HepG2 (cell line): ENCODE measurements at places on chromosomes 7 and 10. TPM values are rescaled to one million over a fixed set of nuclear protein-coding genes. Genes with fewer than 3 reads are reported as not detected.
A peak's percentile ranks its signal among the peaks of the same experiment; 100 is the strongest.

- peak; percentile 60 for DNase-seq
These were observed 39.2 kb upstream of the GSAP start for GRCh38 chr7:77455321-77455720.

DNA sequence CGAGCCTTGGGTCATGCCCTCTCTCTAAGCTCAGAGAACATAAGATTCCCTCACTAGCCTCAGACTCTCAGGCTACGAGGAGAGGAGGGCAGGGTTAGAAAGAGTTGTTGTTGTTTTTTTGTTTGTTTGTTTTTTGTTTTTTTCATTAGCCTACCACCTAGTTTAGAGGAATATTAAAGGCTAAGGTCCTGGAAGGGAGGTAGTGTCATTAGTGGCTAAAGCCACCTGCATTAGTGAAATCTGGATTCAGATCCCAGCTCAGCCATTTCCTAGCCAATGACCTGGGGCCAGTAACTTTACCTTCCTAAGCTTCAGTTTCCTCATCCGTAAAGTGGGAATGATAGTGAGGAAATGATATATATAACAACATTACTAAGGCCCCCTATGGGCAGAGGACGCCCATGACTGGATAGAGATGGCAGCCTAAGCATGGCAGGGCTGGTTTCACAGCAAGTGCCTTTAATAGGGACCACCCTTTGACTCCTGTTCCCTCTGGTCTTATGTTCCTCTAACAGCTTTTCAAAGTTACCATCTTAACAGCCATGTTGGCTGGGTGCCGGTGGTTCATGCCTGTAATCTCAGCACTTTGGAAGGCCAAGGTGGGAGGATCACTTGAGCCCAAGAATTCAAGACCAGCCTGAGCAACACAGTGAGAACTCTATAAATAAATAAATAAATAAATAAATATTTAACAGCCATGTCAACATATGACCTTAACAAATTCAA, 5.1 kb downstream of the DDIT4 start:
- DNase-seq = no peak

GRCh38 chr7:135317676-135318325, 84.2 kb downstream of the STRA8 start:
- peak; percentile 24 for DNase-seq

GRCh38 chr10:20970708-20971107, 73.6 kb upstream of the NEBL start:
- DNase-seq = no peak

GRCh38 chr10:128956149-128956548, 510.9 kb upstream of the MGMT start:
- DNase-seq = no peak

- DNase-seq = no peak
These were observed 887.4 kb downstream of the REEP3 start for GRCh38 chr10:64408391-64409183.

DNA sequence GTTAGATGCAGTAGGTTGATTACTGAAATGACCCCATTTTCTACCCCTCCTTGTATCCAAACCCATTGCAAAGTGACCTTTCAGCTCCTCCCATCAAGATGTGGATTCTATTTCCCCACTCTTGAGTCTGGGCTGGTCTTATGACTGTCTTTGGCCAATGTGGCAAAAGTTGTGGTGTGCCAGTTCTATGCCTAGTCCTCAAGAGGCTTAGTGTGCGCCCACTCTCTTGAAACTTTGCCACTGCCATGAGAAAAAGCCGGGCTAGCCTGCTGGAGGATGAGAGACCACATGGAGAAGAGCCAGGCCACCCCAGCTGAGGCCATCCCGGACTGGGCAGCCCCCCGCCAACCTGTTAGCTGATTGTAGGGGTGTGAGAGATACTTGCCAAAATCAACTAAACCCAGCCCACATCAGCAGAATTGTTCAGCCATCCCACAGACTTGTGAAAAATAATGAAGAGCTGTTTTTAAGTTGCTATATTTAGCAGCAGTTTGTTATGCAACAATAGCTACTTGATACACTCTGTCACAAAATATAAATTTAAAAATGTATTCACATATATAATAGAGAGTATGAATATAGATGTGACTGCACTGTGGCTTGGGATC, 131.0 kb upstream of the PALS2 start:
- DNase-seq = no peak

The PLAC9 gene
- not detected in 2 replicates for total RNA-seq

- peak; percentile 83 for DNase-seq
These were observed 204.9 kb upstream of the FRMD4A start for GRCh38 chr10:14535457-14536130.

DNA sequence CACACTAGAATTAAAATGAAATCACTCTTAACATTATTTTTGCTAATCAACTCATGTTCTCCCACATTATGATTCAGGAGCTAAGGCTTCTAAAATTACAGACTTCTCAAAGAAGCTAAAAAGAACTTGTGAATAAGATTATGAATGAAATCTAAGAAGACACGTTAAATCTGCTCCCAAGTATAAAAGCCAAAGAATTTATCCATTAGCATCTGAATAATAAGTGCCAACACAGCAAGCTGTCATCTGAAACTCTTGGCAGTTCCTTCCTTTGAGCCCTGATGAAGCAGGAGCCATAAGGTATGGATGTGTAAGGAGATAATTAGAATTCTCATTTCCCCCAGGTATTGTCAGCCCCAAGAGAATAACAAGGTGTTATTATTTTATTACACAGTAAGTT, 50.3 kb downstream of the TPK1 start:
- DNase-seq = no peak

DNA sequence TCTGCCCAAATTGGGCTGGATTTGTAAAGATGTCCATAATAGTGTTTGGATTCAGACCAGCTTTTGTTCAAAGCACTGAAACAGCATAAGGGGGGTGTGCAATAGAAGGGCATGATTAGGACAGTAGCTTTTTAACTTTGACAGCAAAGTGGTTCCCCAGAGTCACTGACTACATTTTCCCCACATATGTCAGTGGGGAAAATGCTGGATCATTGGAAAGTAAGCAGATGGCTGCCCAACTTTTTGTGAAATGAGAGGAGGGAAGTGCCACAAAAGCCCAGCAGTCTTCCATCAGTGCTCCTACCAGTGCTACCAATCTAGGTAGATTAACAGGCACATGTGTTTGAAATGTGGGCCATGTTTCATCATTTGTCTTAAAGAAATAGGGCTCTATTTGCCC, 162.8 kb downstream of the FZD1 start:
- DNase-seq = no peak
